Ureter (tissue), 1 donor: ENCODE measurements at places on chromosomes 3 and 15.

GRCh38 chr3:130686833-130687232 lies 59.8 kb downstream of the PIK3R4 start:
- DNase-seq = no peak

DNA sequence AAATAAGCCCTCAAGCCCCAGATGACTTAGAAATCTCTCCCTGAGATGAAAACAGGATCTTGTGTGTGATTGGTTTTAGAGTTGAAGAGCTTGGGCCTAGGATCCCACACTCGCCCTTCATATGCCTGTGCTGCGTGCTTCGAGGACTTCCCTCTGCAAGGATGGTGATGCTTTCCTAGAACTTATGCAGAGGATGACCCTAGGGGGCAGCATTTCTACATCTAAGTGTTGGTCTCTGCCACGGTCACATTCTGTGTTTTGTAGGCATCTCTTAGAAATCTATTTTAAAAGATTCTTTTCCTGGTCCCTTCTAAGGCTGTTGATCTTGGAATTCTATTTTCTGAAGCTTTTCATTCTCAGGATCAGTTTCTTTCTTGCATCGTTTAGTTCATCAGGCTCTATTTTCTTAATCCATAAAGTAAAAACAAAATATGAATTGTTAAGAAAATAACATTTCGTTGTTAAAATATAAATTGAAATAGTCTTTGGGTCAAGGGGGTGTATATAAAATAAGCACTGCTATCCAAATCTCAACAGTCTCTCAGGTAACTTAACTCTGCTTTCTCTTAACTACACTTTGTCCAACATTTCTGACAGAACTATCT lies 45.7 kb downstream of the WDR76 start:
- no peak for DNase-seq

DNA sequence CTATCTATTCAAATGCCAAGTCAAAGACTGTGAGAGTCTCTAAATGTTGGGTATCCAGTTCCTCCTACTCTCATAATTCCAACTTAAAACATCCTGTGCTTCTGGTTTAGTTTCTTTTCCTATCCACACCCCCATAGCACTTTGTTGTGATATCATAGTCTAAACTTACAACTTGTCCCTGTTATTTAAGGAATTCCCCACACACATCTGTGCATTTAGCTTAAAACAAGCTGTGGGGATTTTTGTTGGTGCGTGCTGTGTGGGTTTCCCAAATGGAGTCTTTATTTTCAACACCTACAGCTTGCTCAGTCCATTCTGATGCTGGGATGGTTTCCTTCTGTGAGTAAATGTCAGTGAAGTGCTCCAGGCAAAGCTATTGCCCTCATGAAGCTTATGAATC lies 167.3 kb downstream of the GMNC start:
- no peak for DNase-seq

GRCh38 chr3:164387236-164387635 lies 691.1 kb downstream of the SI start:
- DNase-seq = no peak

- peak; percentile 54 for DNase-seq
These were observed 103.0 kb upstream of the TBL1XR1 start for GRCh38 chr3:177300039-177300833.

GRCh38 chr3:44001072-44001471 lies 240.6 kb upstream of the TOPAZ1 start:
- no peak for DNase-seq

GRCh38 chr3:133487920-133488540 lies 85.5 kb upstream of the CDV3 start:
- no peak for DNase-seq

DNA sequence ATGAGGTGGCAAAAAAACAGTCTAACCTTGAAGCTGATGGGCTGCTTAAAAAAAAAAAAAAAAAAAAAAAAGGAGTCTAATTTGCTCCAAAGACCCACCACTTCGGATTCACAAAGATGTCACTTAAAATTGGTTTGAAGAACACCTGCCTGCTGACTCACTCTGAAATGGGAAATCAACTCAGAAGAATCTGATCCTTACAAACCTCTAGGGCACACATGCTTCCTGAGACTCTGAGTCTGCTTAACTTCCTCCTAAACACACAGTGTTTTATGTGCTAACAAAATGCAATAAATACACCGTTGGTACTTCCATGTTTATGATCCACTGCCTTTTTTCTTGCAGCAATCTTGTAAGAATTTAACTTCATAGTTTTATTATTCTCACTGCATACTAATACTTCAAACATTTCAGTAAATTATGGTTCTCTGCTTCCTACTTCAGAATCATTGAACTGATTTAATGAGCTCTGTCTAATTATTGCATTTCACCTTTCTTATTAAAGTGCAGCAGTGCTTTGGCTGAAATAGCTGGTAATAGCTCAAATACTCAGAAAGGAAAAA lies 73.0 kb upstream of the FRMD4B start:
- no peak for DNase-seq

DNA sequence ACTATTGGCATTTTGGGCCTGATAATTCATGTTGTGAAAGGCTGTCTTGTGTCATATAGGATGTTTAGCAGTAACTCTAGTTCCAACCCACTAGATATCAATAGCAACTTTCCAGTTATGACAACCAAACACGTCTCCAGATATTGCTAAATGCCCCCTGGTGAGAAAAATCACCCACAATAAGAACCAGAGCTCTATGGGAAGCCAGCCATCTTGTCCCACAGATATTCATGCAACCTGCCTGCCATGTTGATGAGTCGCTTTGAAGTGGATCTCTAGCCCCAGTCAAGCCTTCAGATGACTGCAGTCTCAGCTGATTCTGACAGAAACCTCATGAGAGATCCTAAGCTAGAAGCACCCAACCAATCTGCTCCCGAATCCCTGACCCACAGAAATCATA lies 5.6 kb upstream of the TNIK start:
- no peak for DNase-seq

DNA sequence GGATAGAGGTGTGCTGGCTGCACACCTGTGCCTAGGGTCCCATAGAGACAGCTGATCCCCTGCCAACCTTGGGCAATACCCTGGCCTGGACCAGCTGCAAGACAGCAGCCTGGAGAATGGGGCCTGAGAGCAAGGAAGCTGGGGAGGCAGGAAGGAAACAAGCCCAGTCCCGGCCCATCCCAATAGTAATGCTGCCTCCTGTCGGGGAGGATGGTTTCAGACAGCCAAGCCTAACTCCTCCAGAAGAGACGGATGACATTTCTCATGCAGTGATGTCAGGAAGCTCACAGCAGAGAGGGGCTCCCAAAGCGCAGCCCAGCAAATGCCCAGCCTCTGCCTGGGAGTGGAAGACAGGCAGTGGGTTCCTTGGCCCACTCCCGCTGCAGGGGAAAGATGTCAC lies 408.8 kb downstream of the OCA2 start:
- DNase-seq = no peak

DNA sequence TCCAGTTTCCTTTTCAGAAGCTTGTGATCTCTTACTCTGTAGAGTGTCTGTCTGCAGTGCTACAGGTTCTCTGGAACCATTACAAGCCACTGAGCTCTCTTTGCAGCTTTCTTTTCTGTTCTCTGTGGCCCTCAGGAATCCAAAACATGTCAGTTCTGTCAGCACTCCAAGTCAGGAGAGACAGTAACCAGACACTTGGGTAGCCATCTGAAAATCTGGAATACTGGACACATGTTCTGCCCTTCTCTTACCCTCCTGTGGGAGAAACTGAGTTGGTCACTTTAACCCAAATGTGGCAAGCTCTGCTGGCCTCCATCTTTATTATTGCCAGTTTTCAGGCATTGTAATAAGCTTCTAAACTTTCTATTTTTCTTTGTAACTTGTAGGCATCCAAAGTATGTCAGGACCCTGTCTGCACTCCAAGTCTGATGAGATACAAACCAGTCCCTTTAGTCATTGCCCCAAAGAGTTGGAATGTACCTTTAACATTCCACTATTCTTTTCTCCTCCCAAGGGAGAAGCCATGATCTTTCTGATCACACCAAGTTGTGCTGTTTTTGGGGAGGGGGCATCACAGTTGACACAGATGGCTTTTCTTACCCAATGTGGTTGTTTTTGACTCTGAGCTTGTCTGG lies 183.7 kb downstream of the DPH6 start:
- DNase-seq = no peak

- DNase-seq = no peak
These were observed 757 bp downstream of the VWA5B2 start for GRCh38 chr3:184230081-184230602.

- no peak for DNase-seq
These were observed 305.3 kb downstream of the SATB1 start for GRCh38 chr3:18119866-18120265.

GRCh38 chr15:49815526-49815925 lies 194.7 kb downstream of the DTWD1 start:
- DNase-seq = no peak

- peak; percentile 37 for DNase-seq
These were observed 8.4 kb upstream of the EHD4 start for GRCh38 chr15:41980654-41981323.

DNA sequence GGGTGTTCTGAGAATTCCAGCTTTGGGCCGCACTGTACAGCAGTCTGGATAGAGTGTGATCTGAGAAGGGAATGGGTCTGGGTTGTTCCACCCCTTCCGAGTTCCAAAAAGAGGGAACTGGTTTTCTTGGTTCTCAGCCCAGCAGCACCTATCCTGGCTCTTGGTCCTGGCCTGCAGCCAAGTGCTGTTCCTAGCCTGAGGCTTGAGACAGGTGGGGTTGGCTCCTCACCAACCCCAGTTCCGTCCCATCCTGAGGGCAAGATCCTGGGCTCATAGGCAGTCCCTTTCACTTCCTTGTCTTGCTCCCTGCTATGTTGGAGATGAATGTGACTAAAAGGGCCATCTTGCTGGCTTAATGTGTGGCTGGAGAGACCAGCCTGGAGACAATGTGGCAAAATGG lies 15.2 kb downstream of the IVD start:
- peak; percentile 67 for DNase-seq

- no peak for DNase-seq
These were observed 28.1 kb downstream of the ZNF589 start for GRCh38 chr3:48268936-48269561.

DNA sequence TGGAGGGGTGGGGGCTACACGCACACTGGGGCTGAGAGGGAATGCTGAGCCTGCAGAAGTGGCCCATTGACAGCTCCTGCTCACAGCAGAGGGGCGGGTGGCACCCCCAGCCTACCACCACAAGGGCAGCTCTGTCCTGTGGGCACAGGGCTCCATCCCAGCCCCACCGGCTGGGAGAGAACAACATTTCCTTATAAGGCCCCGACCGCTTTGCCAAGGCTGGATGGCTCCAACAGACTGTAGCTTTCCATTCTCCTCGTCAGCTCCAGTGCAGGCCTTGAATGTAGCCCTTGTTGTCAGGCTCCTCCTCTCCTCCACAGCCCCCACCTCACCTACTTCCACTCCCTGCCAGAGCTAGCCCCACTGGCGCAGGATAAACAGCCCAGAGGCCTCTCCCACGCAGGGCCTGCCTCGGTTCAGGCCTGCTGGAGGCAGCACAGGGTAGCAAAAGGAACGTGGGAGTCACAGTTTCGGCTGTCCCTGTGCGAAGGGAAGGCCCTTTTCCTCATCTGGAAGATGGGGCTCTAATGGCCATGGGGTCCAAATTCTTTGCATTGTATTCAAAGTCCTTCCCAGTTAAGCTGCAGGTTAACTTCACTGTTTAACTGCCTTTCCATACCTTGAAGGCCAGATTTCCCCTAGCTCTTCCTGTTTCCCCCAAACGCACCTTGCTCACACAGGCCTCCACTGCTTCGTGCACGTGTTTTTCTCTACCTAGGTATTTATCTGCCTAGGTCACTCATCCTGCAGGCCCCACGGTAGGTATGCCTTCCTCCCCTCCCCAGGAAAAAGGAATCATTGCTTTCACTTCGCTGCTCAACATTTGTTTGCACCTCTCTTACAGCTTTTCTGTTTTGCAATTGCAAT lies 101.6 kb upstream of the LPP start:
- DNase-seq = peak; percentile 88

GRCh38 chr3:76044601-76045600 lies 259.6 kb upstream of the ZNF717 start:
- DNase-seq = no peak

- DNase-seq = no peak
These were observed 23.4 kb downstream of the VIPR1 start for GRCh38 chr3:42525736-42526345.

- DNase-seq = no peak
These were observed 417.4 kb upstream of the MDFIC2 start for GRCh38 chr3:70729845-70730244.

- no peak for DNase-seq
These were observed 209.8 kb upstream of the THRB start for GRCh38 chr3:24704496-24704895.

- DNase-seq = no peak
These were observed 1011.3 kb upstream of the NR2F2 start for GRCh38 chr15:95319242-95319641.

- no peak for DNase-seq
These were observed 372.6 kb upstream of the NR2F2 start for GRCh38 chr15:95957861-95958260.

- DNase-seq = no peak
These were observed 438 bp upstream of the SLC49A4 start for GRCh38 chr3:122794483-122794778.

- DNase-seq = no peak
These were observed 29.1 kb downstream of the CHST14 start for GRCh38 chr15:40499931-40500330.

GRCh38 chr3:20022954-20023622 lies 11.0 kb upstream of the PP2D1 start:
- no peak for DNase-seq

- peak; percentile 68 for DNase-seq
These were observed at the start of gene TJP1 for GRCh38 chr15:29822100-29822683. Gene TJP1, minus strand, starts transcription at chr15:29822468. Its CDS starts 440 bp downstream, at chr15:29822028.

DNA sequence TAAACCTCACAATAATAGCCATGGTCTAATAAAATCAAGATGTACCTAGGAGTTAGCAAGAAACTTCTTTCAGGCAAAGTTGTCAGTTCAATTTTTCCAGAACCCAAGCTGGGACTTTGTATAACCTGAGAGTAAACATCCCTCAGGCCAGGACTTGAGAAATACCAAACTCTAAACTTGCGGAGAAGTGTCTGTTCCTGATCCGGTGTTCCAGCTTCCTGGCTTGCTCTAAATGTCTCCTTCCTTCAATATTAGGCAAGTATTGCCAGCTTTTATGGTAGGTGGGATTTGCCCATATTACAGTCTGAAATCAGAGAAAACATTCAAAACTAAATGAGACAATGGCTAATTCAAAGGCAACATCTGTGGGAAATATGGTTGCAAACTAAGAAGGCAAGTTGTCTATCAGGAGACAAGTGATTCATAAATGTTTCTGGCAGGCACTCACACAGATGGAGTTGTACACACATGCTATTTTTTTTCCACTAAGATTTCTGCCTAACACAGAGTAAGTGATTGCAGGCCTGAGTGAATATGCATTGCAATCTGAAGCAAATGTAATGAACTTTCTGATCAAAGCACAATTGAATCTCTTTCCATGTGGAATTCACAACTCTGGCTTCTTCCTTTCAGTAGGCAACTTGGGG lies 88.3 kb upstream of the COL8A1 start:
- no peak for DNase-seq
